ENCODE measurements at places on chromosomes 2 and 18.

DNA sequence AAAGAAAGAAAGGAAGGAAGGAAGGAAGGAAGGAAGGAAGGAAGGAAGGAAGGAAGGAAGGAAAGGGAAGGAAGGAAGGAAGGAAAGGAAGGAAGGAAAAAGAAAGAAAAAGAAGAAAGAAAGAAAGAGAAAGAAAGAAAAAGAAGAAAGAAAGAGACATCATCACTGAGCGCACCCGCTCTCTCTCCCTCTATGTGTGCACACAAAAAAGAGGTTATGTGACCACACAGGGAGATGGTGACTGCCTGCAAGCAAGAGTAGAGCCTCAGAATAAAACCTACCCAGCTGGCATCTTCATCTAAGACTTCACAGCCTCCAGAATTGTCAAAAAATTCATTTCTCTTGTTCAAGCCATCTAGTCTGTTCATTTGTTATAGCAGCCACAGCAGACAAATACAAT, 1307.4 kb upstream of the ACVR2A start:
- DNase-seq = no peak

DNA sequence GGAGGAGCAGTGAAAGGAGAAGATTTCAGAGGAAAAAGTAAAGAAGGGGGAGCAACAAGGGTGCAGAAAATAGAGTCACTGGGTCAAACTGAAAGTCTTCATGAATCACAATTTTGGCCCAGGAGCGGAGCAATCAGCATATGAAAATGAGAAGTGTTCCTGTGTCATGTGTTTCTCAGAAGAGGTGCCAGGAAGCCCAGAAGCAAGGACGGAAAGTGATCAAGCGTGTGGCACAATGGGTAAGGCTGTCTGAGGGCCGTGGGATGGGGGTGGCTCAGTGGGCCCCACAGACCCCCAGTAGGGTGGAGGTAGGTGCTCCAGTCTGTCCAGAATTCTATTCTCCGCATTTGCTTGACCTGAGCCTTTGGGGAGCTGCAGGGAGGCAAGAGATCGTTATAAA, 44.2 kb downstream of the SP140 start:
- DNase-seq = no peak

DNA sequence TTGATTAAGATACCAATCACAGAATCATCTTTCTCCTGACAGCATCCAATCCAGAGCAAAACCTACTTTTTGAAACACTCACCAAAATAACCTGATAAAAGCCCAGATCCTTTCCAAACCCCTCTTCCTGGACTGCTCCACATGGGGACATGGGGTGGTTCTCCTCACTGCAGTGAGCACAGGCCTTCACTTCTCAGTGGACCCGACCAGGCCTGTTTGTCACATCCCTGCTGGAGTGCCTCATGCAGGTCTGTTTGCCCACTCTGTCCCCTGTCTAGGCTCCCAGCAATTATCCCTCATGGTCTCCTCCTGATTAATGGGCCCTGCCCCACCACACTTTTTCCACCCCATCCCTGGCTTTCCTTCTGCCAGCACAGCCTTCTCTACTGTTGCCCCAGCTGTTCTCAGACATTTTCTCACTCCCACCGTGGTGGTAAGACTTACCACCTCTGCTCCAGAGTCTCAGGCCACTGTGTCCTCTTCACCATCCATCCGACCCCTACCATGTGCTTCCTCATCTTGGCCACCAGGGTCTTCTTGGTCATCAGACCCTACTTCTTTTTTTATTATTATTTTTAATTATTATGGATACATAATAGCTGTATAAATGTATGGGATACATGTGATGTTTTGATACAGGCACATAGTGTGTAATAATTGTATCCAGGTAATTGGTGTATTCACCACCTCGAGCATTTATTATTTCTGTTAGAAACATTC, 21.1 kb downstream of the MRPL30 start:
- DNase-seq = no peak

- no peak for DNase-seq
Observed at GRCh38 chr2:111638274-111638877, 245.6 kb downstream of the ANAPC1 start.

GRCh38 chr2:176234940-176235339, 34.3 kb upstream of the MTX2 start:
- no peak for DNase-seq

DNA sequence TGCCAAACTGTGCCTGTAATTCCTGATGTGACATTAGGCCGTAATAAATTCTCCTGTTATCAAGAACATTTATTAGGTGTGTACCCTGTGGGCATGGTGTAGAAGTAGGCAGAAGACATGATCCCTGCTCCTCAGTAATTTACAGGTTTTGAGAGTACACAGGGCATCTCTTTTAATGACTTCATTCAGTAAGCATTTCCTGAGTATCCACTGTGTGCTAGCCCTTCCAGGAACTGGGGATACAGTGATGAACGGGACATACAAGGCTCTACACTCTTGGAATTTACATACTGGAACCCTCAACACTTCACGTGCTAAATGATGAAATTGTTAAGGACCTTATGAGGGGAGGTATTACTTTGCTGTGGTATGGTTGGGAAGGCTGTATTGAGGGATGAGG, 30.2 kb downstream of the DIS3L2 start:
- DNase-seq = no peak

GRCh38 chr2:8524388-8524787, 157.5 kb upstream of the ID2 start:
- no peak for DNase-seq

- DNase-seq = no peak
Observed at GRCh38 chr2:155852156-155852555, 480.4 kb downstream of the NR4A2 start.

All from Kasumi-1 (cell line).